NCI-H1694 (cell line): ENCODE measurements at places on chromosomes 3 and 15.

GRCh38 chr15:29311696-29312095, 42.1 kb upstream of the NSMCE3 start:
- DNase-seq: no peak

DNA sequence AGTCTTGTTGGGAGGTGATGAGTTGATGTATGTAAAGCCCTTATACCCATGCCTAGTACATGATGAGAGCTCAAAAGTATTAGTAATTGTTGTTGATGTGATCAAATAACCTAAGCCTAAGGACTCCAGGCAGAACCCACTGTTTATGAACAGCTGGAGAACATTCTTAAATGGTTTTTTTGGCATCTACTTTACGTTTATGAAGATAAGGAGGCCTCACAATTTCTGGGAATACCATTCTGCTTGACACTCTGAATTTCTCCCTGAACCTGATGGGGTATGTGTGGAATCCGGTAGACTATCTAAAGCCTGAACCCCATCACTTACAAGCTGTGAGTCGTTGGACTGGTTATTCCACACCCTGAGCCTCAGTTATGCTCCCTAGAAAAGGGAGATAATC, 244.6 kb upstream of the WNT5A start:
- no peak for DNase-seq

DNA sequence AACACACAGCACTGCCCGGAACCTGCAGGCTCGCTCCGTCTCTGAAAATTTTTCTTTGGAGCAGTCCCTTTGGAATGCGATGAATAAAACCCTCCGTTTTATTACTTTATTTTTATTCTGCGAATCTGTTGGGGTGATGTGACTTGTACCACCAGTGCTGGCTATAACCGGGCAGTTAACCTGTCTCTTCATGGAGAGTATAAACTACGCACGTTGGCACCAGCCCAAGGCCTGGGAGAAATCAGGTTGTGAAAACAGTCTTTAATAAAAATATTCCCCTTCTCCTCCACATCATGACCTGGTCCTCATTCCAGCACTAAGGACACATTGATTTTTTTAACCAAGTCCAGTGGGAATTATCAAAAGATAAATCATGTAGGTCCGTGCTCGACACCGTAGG, 116.8 kb downstream of the WNT5A start:
- DNase-seq: no peak

DNA sequence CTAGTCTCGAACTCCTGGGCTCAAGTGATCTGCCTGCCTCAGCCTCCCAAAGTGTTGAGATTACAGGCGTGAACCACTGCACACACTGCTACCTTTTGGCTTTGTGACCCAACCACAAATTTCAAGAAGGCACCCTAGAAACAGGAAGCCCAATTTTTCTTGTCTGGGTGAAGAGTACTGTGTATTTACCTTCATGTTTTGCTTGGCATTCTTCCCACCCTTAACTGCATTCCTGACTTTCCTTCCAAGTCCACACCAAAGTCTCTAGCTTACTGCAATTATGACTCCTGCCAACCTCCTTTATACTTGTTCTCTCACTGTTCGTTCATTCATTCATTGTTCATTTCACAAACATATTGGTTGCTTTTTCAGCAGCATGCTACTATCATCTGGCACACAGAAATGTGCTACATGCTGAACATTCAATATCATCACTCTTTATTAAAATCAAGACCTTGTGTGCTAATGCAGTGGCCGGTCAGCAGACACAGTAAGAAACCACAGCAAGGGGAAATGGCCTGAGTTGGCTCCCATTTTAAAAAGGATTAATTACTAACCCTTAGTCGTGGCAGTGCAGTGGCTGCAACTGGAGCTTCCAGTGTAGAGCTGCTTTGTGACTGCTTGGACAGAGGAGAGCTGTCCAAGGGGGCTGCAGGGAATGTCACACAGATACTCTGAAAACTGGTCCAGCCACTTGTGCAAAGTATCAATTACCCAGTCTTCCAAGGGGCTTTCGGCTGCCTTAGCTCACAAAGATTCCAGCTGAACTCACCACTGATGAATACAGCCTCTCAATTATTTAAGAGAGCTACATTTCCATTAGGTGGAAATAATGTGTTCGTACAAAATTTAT, 94.0 kb downstream of the ETFA start:
- no peak for DNase-seq

- DNase-seq: no peak
These were observed 650.8 kb upstream of the ADAMTS9 start for GRCh38 chr3:65338571-65338970.

DNA sequence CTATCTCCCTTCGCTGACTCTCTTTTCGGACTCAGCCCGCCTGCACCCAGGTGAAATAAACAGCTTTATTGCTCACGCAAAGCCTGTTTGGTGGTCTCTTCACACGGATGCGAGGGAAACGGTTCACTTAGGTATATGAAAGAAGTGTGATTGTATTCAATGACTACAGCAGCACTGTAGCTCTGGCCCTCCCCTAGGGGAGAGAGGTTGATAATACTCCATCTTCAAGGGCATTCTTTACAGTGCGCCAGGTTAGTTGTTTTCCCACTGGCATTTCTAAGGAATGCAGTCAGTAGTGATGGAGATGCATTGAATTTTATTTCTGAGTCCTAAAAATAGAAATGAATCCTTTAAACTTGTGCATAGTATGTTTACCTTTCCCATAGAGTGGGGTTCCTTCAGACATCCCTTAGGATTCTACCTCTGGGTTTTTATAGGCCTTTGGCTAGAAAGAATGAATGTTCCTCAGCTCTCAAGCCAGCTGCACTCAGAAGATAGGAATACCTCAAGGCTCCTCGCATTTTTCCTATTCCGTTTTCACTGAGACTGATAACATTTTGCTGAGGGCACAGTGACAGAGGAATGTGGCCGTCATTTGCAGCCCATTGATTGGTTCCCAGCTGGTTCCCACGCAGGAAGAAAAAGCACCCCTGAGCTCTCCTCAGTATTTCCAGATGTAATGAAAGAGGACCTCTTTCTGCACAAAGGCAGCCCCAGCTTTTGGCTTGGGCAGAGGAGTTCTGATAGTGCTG, 131.8 kb upstream of the C2CD4B start:
- no peak for DNase-seq

DNA sequence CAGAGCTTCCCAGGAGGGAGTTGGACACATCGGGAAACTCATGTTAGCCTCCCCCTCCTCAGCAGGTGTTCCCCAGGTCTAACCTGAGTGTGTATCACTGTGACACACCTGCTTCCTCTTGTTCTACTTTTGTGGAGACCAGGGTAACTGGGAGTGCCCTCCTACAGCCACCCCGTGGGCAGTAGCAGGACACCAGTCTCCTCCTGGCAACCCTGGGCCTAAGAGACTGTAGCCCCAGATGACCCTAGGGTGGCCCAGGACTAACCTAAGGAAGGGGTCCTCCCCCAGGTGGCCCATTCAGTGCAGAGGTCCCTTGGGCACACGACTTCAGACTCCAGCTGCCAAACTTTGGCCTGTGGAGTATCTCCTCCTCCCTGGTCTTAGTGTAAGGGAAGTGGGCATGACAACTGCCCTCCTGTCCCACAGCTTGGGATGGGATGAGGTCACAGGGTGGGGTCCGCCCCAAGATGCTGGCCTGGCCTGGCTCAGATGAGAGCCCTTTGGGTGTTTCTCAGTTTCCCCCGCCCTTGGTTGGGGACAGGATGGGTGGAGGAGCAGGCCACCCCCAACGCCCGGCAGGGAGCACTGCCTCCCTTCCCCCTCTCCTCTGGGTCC, 4.8 kb downstream of the CSK start:
- no peak for DNase-seq

- no peak for DNase-seq
These were observed 269.9 kb downstream of the TIGIT start for GRCh38 chr3:114563720-114564119.

DNA sequence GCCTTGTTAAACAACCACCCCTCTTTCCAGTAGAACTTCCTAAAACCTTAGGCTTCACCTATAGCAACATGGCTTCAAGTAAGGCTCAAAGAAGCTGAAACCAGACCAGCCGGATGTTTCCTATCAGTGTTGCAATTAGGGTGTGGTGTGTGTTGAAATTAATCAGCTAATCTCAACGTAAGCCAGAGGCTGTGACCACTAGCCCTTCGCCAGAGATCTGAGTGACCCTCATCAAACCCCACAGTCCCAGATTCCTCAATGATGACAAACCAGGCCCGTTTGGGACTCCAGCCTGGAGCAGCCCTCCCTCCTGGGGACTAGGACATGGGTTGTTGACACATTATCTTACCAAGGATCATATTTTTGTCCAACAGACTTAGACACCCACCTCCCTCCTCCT, 27.3 kb downstream of the CYP11A1 start:
- no peak for DNase-seq

DNA sequence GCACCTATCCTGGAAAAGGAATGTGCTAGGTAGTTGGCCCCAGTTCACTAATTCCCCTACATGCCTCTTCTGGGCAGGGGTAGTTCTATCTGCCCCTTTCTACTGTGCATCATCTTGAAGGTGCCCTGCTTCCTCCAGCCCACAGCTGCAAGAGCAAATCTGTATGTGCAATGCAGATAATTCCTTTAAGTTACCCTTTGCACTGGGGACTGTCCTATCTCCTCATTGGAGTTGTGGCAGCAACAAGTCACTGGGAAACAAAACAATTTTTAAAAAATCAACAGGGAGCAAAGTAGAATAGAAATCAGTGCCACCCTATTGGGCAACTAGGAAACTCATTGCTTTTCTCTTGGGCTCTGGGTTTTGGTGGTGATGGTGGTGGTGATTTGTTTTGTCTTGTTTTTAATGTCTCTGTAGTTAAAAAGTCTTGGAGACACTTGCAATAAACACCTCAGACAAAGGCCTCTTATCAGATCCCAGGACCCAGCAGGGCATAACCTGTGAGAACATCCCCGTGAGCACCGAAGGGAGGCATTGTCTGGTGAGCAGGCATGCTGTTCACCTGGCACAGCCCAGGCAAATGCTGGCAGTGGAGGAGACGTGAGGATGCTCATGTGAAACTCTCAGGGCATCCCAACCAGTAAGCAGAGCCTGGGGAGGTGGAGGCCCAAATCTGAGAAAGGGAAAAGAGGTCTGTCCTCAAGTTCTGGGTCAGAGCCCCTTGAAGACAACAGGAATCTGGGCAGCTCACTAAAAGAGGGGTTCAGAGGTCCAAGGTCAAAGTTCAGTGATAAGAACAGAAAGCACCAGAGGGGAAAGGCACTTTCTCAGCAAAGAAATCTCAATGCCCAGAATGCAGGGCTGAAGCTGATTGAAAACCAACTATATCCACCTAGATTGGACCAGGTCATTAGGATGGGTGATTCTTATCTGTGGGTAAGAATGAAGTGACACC, 27.9 kb downstream of the C2CD4B start:
- no peak for DNase-seq

GRCh38 chr3:60536420-60536819, 714.8 kb downstream of the FHIT start:
- DNase-seq: no peak

- no peak for DNase-seq
These were observed 62.5 kb upstream of the EPHB3 start for GRCh38 chr3:184498986-184499606.

- no peak for DNase-seq
These were observed 822.4 kb upstream of the CADM2 start for GRCh38 chr3:84136425-84136824.
